ENCODE measurements at places on chromosomes 12 and 14.
A peak's percentile ranks its signal among the peaks of the same experiment; 100 is the strongest.

DNA sequence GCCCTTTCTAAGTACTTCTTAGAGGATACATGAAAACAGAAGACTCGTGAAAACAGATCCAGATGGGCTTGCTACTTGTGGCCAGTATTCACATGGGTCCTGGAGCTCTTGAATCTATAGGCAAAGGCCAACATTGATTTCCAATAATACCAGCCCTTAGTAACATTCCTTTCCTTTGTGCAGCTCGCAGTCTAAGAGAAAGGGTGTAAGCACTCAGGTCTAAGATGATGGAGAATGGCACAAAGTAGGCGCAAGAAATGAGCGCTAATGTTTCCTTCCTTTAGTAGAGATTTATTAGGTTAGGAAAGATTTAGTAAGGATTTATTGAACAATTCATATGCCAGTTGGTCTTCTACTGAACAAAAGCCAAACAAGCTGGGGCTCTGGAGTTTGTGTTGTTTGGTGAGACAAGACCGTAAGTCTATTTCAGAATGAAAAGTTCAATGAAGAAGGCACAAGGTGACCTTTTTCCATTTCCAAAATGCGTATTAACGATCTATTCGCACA lies 525 bp downstream of the RNU6-8 start:
- peak; percentile 56 for DNase-seq

DNA sequence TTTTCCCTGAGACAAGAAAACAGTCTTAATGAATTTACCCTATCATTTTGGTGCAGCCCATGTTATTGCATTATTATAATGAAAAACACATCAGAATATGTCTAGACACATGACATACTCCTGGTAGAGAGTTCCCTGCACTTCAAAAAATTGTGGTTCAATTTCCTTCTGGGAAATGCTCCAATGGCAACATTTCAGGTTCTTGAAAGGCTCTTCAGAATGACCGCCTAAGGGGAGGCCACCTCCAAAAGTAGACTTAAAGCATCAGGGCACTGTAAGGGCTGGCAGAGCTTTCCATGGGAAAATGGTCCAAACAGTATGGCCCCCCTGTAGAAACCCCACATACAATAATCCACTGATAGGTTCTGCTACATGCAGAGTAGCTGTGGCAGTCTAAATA lies 110.7 kb downstream of the SLC25A21 start:
- no peak for DNase-seq

- DNase-seq: no peak
Observed at GRCh38 chr12:91007531-91008290, 2.9 kb upstream of the EPYC start.

GRCh38 chr14:24146978-24147760 lies at the start of gene RNF31:
TSS of gene RNF31 (plus strand) at chr14:24147498. CDS start at chr14:24147699, 201 bp downstream.
- DNase-seq: peak; percentile 96

DNA sequence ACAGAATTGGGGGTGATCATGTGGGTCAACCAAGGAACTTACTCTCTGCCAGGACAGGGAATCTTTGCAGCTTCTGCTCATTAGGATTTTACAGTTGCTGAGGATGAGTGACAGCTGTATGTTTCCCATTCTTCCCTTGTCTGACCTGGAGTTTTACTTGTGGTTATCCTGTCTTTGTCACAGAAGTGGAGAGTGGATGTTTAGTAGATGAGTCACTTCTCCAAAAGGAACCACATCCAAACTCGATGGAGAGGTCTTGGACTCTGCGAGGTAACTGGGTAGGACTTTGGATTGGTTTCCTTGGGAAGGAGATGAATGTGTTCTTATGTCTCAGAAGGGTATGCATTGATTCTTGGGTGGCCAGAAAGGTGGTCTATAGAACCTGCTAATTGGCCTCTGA lies 53.8 kb upstream of the USP44 start:
- DNase-seq: no peak
